ENCODE measurements at places on chromosomes 5 and 9.
A peak's percentile ranks its signal among the peaks of the same experiment; 100 is the strongest.

DNA sequence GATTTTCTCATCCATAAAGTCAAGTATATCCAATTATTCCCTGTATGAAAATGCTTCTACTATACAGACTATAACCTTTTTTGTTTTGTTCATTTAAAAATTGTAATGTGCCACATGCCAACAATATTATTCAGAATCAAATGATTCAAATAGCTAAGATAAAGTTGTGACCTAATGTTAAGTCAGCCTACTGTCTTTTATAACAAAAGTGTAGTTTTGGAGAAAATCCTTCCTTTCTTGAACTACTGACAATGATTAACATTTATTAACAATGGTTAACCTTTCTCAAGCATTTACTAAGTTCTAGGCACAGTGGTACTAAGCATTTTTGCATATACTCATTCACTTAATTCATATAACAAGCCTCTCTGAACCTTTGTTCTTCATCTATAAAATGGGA, 25.0 kb downstream of the CSF2 start:
- no peak for DNase-seq

DNA sequence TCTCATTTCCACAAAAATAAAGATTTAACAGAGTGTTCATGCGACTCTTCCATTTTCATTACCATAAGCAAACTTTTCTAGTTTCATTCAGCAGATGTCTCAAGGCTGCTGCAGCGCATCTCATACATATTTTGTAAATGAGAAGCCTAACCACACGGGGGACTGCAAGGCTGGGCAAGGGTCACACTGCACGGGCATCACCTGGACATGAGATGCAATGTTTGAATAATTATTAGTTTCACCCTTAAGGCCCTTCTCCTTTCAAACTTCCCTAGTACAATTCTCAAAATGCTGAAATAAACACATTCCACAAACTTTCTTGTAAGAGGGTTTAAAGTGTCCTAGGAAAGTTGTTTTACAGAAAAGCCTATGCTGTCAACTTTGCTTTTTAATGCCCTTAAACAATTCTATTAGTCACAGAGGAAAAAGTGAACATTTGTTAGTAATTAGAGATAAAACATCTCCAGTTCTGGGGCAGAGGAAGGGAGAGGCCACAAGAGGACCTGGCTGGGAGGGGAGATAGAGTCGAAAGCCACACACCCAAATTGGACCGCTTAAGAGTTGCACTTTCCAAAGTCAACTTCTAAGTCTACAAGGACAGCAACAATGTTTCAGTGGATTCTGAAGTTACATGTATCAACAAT, 1.3 kb downstream of the DENND1A start:
- no peak for DNase-seq

DNA sequence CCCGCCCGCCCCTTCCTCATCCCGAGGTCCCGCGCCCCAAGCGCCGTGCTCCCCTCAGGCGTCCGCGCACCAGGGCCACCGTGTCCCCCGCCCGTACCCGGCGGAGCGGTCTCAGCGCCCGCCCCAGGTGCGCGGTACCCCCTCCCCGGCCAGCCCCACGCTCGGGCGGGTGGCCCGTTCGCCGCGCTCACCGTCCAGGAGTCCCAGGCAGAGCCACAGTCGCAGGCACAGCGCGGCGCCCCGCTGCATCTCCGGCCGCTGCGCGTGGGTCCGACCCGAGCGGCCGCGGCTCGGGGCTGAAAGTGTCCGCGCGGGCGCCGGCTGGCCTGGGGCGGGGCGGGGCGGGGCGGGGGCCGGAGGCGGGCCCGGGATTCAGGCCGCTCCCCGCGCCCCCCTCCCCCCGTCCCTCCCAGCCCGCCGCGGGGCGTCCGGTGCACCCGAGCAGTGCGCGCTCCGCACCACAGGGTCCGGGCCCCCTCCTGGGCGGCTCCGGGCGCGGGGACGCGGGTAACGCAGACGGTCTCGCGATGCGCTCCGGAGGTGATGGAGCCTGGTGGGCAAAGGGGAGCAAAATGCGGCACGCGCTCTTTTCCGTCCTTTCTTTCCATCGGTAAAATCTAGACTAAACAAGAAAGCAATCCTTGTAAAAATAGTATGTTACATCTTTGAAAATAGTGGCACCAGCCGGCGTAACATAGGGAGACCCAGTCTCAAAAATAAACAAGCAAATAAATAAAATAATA, at the start of gene FLT4:
Gene FLT4 (minus strand): TSS at position 304 of the 743 bp plus-strand sequence. CDS start 55 bp downstream, at position 249.
- DNase-seq: no peak

GRCh38 chr9:133707763-133708245, 30.3 kb downstream of the SARDH start:
- no peak for DNase-seq

DNA sequence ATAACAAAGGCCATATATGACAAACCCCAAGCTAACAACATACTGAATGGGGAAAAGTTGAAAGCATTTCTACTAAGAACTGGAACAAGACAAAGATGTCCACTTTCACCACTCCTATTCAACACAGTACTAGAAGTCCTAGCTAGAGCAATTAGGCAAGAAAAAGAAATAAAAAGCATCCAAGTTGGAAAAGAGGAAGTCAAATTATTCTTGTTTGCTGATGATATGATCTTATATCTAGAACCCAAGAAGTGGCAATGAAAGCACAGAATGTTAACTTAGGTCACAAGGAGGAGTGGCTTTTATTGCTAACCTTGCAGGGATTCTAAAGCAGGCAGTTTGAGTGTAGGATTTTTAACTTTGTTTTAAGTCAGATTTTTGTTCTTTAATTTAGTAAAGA, 35.3 kb upstream of the BARX1 start:
- no peak for DNase-seq

DNA sequence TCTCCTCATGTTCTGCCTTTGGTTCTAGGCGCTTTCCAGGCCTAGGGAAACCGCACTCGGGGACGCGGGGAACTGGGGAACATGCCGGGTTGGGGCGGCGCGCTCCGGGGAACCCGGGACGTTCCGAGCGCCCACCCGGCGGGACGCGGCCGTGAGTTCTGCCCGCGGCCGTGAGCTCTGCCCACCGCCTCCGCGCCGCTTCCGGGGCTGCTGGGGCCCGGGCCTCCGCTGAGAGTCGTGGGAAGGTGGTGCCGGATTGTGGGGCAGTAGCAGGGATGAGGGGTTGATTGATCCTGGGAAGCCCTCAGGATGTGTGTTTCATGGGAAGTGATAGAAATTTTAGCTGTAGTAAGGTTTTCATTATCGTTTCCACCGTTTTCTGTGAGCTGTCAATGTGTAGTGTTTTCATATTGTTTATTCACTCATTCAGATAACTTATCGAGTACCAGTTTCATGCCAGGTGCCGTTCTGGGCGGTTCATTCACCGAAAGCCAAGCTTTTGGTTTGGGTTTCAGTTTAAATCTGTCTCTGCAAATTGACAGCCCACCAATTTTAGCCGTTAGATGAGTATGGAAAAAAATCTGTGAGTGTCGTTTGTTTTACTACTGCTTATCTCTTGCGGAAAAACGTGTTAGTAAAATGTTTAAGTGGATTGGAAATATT, 657 bp downstream of the MTRR start:
- peak; percentile 22 for DNase-seq
